Endothelial cell (in vitro differentiated cells): ENCODE measurements at places on chromosomes 3 and 15.

GRCh38 chr3:122421101-122421500 is 5.2 kb upstream of the WDR5B start:
- no peak overlapping the region for H3K4me3 ChIP-seq
- H3K36me3 ChIP-seq: peaks cover 4% of the 10 kb centered on the region
- H3K27ac ChIP-seq: no peak overlapping the region
- peaks cover 3% of the 10 kb centered on the region for H3K27me3 ChIP-seq
- peaks cover 9% of the 10 kb centered on the region for H3K4me1 ChIP-seq

DNA sequence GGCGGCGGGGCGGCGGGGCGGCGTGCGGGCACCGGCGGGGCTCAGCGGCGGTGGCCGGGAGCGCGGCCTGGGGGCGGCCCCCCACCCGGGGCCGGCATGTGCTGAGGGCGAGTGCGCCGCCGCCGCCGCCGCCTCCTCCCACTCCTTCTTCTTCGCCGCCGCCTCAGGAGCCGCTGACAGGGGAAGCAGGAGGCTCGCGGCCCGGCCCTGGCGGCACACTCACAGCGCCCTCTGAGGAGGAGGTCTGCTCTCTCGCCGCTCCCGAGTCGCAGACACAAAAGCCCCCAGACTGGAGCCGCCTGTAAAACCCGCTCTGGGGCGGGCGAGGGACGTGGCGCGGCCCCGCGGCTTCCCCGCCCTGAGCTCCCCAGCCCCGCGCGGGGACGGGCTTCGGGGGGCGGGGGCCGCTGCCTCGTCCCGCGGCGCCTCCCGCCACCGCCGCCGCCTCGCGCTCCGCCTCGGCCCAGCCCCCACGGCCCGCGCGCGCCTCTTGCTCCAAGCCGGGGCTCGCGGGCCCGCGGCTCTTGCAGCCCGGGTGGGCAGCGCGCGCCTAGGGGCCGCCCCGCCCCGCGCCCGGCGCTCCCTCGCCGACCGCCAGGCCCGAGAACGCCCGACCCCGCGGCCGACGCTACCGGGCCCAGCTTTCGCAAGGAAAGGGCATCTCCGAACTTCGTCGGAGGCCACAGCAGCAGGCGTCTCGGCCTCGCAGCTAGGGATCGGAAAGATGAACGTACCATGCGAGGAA is at the start of gene PYGO1:
PYGO1 (minus strand) TSS at position 276 of the 745 bp plus-strand sequence. CDS start 462 bp downstream, outside the sequence.
- peaks cover 7% of the 10 kb centered on the region for H3K4me1 ChIP-seq
- peaks cover 6% of the 10 kb centered on the region for H3K27me3 ChIP-seq
- H3K4me3 ChIP-seq: peak within 1 kb of the TSS; percentile 85
- H3K27ac ChIP-seq: no peak within 1 kb of the TSS
- peak; percentile 68 for DNase-seq

DNA sequence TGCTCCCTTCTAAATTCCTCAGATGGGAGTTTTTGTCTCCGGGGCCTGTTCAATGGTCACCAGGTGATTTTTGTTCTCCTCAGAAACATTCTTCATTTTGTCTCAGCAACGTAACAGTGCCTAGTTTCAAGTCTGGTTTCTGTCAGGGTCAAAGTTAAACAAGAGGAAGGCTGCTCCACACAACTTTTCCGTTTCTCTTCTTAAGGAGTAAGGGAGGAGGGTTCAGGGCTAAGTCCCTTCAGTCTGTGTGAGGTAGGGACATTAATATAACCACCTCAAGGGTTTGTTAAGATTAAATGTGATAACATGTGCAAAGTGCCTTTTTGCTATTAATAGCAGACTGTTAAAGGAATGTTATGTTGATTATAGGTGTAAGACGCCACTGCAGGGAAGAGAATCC is 41.8 kb downstream of the HOMER2 start:
- no peak overlapping the region for H3K4me3 ChIP-seq
- H3K36me3 ChIP-seq: peaks cover 11% of the 10 kb centered on the region
- peaks cover 1% of the 10 kb centered on the region for H3K27me3 ChIP-seq
- H3K27ac ChIP-seq: no peak overlapping the region

DNA sequence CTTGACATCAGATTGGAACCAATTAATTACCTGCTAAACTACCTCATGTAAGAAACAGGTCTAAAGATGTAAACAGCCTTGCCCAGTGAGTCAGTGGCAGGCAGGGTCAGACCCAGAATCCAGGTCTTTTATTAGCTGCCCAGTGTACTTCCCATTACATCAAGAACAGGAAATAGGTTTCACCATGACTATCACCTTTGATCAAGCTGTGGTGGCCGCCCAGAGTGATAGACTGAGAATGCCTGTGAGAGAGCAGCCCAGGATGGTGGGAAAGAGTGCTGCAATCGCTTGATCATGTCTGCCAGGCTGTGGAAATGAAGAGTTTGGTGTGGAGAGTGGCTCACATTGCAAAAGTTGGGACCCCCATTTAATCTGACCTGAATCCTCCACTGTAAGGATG is 61.3 kb upstream of the PIAS1 start:
- peaks cover 6% of the 10 kb centered on the region for H3K27me3 ChIP-seq
- no peaks in the 10 kb centered on the region for H3K36me3 ChIP-seq
- no peak for DNase-seq
- no peaks in the 10 kb centered on the region for H3K4me1 ChIP-seq
- no peak overlapping the region for H3K27ac ChIP-seq
- no peak overlapping the region for H3K4me3 ChIP-seq

DNA sequence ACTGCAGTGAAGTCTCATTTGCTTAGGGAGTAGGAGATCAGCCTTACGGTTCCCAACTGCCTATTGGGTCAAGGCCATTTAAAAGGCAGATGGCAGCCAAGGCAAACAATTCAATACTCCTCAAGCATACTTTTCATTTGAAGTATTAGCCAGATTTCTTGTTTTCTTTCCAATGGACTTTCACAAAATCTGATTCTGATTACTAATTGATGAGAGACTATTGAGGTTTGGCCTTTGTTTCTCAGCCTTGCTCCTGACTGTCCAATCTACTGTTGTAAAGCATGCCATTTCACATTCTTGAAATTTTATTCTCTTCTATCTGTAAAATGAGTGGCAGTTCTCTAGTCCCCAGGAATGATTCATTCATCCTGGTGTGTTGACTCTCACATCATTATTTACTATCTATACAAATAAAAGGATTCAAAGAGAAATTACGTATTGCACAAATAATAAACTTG is 166.2 kb upstream of the TGFBR2 start:
- peaks cover 2% of the 10 kb centered on the region for H3K27me3 ChIP-seq
- H3K36me3 ChIP-seq: no peaks in the 10 kb centered on the region
- no peaks in the 10 kb centered on the region for H3K4me1 ChIP-seq

DNA sequence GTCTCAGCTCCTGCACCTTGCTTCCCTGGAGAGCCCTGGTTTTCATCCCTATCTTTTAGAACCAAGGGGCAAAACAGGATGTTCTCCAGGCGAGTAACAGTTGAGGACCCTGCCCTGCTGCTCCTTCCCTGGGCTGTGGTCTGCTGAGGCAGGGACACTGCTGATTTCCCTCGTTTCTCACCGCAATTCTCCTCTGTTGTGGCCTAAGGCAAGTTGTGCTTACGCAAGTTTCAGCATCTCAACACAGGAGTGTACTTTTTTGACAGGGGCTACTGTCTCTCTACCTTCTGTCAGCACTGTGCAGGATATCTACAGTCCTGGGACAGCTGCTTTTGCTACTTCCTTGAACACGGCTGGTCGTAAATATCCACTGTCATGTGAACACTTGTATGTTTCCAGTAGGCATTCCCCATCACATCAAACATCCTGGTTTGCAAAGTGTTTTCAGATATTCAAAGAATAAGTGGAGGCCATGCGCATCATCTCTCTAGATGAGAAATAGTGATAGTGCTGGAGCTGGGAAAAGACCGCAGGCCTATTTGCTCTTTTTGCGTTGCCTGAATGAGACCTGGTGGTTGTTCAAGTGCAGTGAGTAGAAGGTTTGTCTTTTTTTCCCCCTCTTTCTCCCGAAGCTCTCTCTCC is 110.1 kb upstream of the PLXNA1 start:
- no peak overlapping the region for H3K27ac ChIP-seq
- no peak overlapping the region for H3K4me3 ChIP-seq
- peaks cover 7% of the 10 kb centered on the region for H3K4me1 ChIP-seq
- DNase-seq: no peak
- no peaks in the 10 kb centered on the region for H3K27me3 ChIP-seq

DNA sequence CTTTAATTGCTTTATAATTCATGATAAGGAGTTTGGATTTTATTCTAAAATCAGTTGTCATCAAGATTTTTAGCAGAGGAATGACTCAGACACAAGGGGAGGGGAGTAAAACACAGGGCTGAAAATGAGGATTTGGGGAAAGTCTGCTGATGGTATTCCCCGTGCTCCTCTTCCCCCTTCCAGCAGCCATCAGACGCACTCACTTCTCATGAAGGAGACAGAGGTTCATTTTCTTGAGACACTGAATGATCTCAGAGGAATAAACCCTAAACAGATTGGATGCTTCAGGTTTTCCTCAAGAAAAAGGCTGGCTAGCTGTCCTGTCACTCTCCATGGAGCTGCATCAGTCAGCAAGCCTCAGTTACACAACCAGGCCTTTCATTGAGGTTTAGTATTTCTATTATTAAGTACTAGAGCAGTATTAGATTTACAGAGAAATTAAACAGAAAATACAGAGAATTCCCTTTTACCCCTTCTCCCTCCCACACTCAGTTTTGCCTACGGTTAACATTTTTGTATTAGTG is 166.4 kb downstream of the C3orf70 start:
- H3K27ac ChIP-seq: no peak overlapping the region
- H3K4me1 ChIP-seq: peaks cover 2% of the 10 kb centered on the region
- H3K36me3 ChIP-seq: peaks cover 32% of the 10 kb centered on the region
- DNase-seq: no peak

GRCh38 chr3:162368417-162368816 is 871.8 kb downstream of the OTOL1 start:
- no peaks in the 10 kb centered on the region for H3K4me1 ChIP-seq
- no peak overlapping the region for H3K27ac ChIP-seq
- DNase-seq: no peak
- H3K36me3 ChIP-seq: no peaks in the 10 kb centered on the region

DNA sequence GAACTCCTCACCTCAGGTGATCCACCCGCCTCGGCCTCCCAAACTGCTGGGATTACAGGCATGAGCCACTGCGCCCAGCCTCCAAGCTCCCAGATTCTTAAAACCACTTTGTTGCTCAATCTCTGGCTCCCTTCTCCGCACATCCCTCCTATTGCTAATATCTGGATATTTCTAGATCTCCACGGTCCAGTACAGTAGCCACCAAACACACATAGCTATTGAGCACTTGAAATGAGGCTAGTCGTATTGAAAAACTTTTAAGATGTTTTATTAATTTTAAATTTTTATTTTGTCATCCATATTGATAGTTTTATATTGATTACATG is 44.3 kb downstream of the SLC28A1 start:
- H3K36me3 ChIP-seq: no peaks in the 10 kb centered on the region
- DNase-seq: no peak
- peaks cover 11% of the 10 kb centered on the region for H3K4me1 ChIP-seq
- no peak overlapping the region for H3K4me3 ChIP-seq

DNA sequence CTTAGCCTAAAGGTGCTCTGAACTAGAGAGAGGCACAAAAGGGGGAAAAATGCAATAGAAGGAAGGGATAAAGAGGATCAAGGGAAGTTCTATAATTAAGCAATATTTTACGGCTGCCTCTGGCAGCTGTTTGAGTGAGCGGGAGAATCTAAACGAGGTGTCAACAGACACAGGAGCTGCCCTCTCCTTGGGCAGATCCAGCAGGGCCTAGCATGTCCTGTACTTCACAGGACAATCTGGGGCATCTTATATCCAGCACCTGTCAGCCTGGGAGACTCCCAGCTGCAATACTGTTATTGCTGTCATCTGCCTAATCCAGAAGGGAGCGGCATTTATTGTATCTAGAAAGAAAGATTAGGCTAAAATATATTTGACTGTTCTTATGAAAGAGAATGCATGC is 68.9 kb downstream of the WWTR1 start:
- no peak for DNase-seq
- peak overlapping the region; percentile 86 for H3K27ac ChIP-seq
- H3K36me3 ChIP-seq: peaks cover 5% of the 10 kb centered on the region
- peaks cover 4% of the 10 kb centered on the region for H3K27me3 ChIP-seq

- DNase-seq: no peak
These were observed 6.5 kb downstream of the FBN1 start for GRCh38 chr15:48638963-48639362.

DNA sequence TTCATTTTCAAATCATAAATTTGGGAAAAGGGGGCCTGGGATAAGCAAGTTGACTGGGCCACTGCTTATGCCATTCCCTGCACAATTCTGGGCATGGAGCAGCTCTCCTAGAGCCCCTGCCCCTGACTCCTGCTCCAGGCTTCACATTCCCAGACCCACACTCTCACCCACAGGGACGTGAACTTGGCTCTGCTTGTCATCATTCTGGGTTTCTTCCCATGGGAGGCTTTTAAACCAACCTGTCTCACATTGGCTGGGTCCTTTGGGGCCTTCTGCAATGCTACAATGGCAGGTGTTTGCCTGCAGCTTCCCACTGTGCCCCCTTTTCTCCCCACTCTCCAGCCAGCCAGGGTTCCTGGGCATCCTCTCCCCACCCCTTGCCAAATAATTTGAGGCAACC is 49.1 kb downstream of the CYP19A1 start:
- no peaks in the 10 kb centered on the region for H3K4me1 ChIP-seq
- no peak overlapping the region for H3K4me3 ChIP-seq
- no peak for DNase-seq
- no peak overlapping the region for H3K27ac ChIP-seq
- no peaks in the 10 kb centered on the region for H3K36me3 ChIP-seq

DNA sequence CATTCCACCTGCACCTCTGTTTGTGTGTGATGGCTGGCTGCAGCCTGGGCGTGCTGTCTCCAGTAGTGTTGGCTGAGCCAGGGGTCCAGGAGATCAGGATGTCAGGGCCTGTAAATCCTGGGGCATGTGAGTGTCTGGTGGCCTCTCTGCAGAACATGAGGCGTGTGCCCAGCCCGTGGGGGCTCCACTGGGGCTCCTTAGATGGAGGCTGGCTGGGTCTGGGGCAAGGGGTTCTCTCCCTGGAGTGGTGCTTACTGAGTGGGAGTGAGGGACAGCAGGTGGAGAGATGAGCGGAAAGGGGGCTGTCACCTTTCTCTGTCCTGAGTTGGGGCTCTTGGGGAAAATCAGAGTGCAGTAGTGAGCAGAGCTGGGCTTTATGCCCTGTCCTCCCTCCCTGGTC is 152.2 kb downstream of the CHDH start:
- peaks cover 5% of the 10 kb centered on the region for H3K36me3 ChIP-seq
- no peaks in the 10 kb centered on the region for H3K27me3 ChIP-seq
- H3K4me3 ChIP-seq: no peak overlapping the region
- peaks cover 23% of the 10 kb centered on the region for H3K4me1 ChIP-seq
- no peak for DNase-seq
- no peak overlapping the region for H3K27ac ChIP-seq

GRCh38 chr3:44237161-44237560 is 4.5 kb upstream of the TOPAZ1 start:
- H3K4me3 ChIP-seq: no peak overlapping the region
- H3K27me3 ChIP-seq: peaks cover 3% of the 10 kb centered on the region
- H3K4me1 ChIP-seq: peaks cover 27% of the 10 kb centered on the region
- no peak overlapping the region for H3K27ac ChIP-seq
- no peak for DNase-seq
- no peaks in the 10 kb centered on the region for H3K36me3 ChIP-seq

DNA sequence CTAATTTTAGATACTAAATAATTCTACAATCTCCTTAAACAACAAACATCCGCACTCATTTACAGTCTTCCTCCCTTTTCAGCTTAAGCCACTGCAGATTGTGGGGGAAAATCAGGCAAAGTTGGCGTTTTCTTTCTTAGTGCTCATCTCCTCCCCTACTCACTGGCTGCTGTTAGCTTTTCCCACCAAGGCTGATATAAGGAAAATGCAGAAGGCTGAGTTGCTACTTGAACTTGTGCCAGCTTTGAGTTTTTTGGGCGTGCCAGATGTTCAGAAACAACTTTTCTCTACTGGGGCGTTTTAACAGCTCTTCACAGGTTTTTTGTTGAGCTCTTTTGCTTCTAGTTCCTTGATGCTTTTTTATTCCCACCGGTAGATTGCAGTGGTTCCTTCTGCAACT is 222.0 kb downstream of the PYDC2 start:
- H3K27ac ChIP-seq: no peak overlapping the region
- no peaks in the 10 kb centered on the region for H3K4me1 ChIP-seq
- no peak overlapping the region for H3K4me3 ChIP-seq
- H3K27me3 ChIP-seq: no peaks in the 10 kb centered on the region
- H3K36me3 ChIP-seq: no peaks in the 10 kb centered on the region
